Dermis microvascular lymphatic vessel endothelial cell (primary cell): ENCODE measurements at places on chromosomes 16 and 17. TPM values are rescaled to one million over a fixed set of nuclear protein-coding genes. Genes with fewer than 3 reads are reported as not detected.

The PPM1E gene
- total RNA-seq: under 0.01 TPM in 1 of 2 replicates, not detected in the other

The SLC25A11 gene
- total RNA-seq: 47.4 and 62.8 TPM in 2 replicates

The PLLP gene
- total RNA-seq: 4.2 and 11.9 TPM in 2 replicates

The NUDT7 gene
- 5.4 and 6.8 TPM in 2 replicates for total RNA-seq

The IGSF6 gene
- under 0.01 TPM in 1 of 2 replicates, not detected in the other for total RNA-seq

The TBC1D3I gene
- under 0.01 TPM in 1 of 2 replicates, not detected in the other for total RNA-seq
